Psoas muscle (tissue), 8 donors: ENCODE measurements at places on chromosomes 4 and X. TPM values are rescaled to one million over a fixed set of nuclear protein-coding genes. Genes with fewer than 3 reads are reported as not detected.

GRCh38 chrX:41333003-41333743 lies 789 bp upstream of the DDX3X start:
- peaks cover 10% of the 10 kb centered on the region for H3K36me3 ChIP-seq
- DNase-seq, result peak; percentile 93
- no peaks in the 10 kb centered on the region for H3K27me3 ChIP-seq
- peaks cover 18% of the 10 kb centered on the region for H3K4me1 ChIP-seq

DNA sequence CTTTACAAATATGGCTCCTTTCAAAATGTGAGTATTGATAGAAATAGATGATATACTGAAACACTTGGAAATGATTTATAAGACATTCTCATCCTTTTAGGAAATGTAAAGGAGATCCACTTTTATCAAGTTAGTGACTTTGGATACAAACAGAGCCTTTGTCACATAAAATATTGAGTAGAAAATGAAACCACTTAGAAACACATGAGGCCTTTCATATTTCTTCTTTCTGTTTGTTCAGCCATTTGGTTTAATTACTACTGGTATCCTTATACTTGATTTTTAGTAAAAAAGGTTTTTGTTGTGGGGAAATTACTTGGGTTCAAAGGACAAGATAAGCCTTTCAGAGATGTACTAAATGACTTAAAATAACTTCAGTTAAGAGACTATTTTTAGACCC lies 4.1 kb downstream of the STOX2 start:
- no peak overlapping the region for H3K27ac ChIP-seq
- no peaks in the 10 kb centered on the region for H3K36me3 ChIP-seq
- H3K4me1 ChIP-seq, result peaks cover 11% of the 10 kb centered on the region
- no peaks in the 10 kb centered on the region for H3K27me3 ChIP-seq
- no peak for DNase-seq
- H3K4me3 ChIP-seq, result no peak overlapping the region

GRCh38 chr4:175325230-175325629 lies 407.1 kb downstream of the ADAM29 start:
- no peaks in the 10 kb centered on the region for H3K27me3 ChIP-seq
- no peaks in the 10 kb centered on the region for H3K4me1 ChIP-seq
- H3K27ac ChIP-seq, result no peak overlapping the region
- no peak overlapping the region for H3K4me3 ChIP-seq
- H3K36me3 ChIP-seq, result no peaks in the 10 kb centered on the region

DNA sequence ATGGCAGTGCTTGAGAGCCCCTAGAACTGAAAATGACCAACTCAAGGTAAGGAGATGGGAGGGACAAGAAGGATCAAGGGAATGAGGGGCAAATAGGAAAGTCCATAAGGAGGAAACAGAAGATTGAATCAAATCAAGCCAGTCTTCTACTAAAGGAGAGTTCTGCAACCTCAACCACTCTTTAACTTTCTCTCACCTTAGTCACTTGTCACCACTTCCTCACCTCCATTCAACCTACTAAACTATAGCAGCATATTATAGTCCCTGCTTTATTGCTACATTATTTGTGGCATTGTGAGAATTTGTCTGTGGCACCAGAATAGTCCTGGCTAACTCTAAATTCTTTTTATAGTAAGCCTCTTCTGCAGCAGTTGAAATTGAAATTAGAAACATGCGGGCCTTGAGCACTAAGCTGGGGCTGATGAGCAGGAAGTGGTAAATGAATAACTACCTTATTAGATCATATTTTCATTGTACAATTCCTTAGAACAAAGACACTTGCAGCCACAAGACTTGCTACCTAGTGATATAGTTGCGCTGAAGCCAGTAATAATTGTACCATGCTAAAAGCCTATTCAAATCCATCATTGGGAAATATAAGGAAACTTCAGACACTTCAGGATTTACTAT lies 336.9 kb downstream of the ZNF674 start:
- DNase-seq, result no peak
- no peaks in the 10 kb centered on the region for H3K36me3 ChIP-seq
- H3K27me3 ChIP-seq, result peaks cover 5% of the 10 kb centered on the region
- H3K27ac ChIP-seq, result no peak overlapping the region

- DNase-seq, result no peak
- H3K27ac ChIP-seq, result no peak overlapping the region
- no peaks in the 10 kb centered on the region for H3K4me1 ChIP-seq
- no peaks in the 10 kb centered on the region for H3K36me3 ChIP-seq
- no peaks in the 10 kb centered on the region for H3K27me3 ChIP-seq
Observed at GRCh38 chr4:35771571-35771970, 472.7 kb downstream of the ARAP2 start.

GRCh38 chrX:102624105-102624504 lies 24.8 kb downstream of the ARMCX5 start:
- H3K27me3 ChIP-seq, result no peaks in the 10 kb centered on the region
- no peak overlapping the region for H3K27ac ChIP-seq
- DNase-seq, result no peak
- H3K4me1 ChIP-seq, result no peaks in the 10 kb centered on the region

GRCh38 chr4:117771647-117772337 lies 262.5 kb upstream of the NDST3 start:
- H3K4me3 ChIP-seq, result no peak overlapping the region
- DNase-seq, result no peak
- H3K36me3 ChIP-seq, result no peaks in the 10 kb centered on the region
- H3K27ac ChIP-seq, result no peak overlapping the region

- H3K4me1 ChIP-seq, result peaks cover 6% of the 10 kb centered on the region
- H3K4me3 ChIP-seq, result no peak overlapping the region
- no peaks in the 10 kb centered on the region for H3K36me3 ChIP-seq
- H3K27me3 ChIP-seq, result peaks cover 39% of the 10 kb centered on the region
Observed at GRCh38 chr4:182139491-182139890, 103.7 kb upstream of the TENM3 start.

DNA sequence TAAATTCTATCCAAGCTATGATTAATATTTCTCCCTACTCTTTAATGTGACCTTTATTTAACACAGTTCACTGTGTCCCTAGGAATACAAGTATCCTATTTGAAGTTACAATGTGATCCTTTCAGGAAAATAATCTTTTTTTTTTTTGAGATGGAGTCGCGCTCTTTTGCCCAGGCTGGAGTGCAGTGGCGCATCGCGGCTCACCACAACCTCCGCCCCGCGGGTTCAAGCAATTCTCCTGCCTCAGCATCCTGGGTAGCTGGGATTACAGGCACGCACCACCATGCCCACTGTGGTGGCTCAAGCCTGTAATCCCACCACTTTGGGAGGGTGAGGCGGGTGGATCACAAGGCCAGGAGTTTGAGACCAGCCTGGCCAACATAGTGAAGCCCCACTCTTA lies 21.9 kb downstream of the TBCK start:
- H3K4me1 ChIP-seq, result no peaks in the 10 kb centered on the region
- no peak overlapping the region for H3K27ac ChIP-seq
- no peak for DNase-seq
- peaks cover 46% of the 10 kb centered on the region for H3K36me3 ChIP-seq
- H3K4me3 ChIP-seq, result no peak overlapping the region

GRCh38 chr4:147836807-147837206 lies 104.9 kb downstream of the ARHGAP10 start:
- no peaks in the 10 kb centered on the region for H3K36me3 ChIP-seq
- no peak for DNase-seq
- peak overlapping the region; percentile 55 for H3K27ac ChIP-seq
- H3K27me3 ChIP-seq, result no peaks in the 10 kb centered on the region
- peaks cover 56% of the 10 kb centered on the region for H3K4me1 ChIP-seq

- no peaks in the 10 kb centered on the region for H3K4me1 ChIP-seq
- no peaks in the 10 kb centered on the region for H3K36me3 ChIP-seq
Observed at GRCh38 chr4:31204874-31205273, 484.7 kb downstream of the PCDH7 start.

GRCh38 chr4:100900134-100900533 lies 382.3 kb upstream of the EMCN start:
- no peaks in the 10 kb centered on the region for H3K4me1 ChIP-seq
- no peak overlapping the region for H3K27ac ChIP-seq
- no peaks in the 10 kb centered on the region for H3K27me3 ChIP-seq
- no peak overlapping the region for H3K4me3 ChIP-seq
- no peak for DNase-seq

Gene ODAPH
- total RNA-seq, result not detected

Gene UNC5C
- total RNA-seq, result 0.40 TPM

Gene PRRG1
- 19.2 TPM for total RNA-seq

Gene P2RY4
- total RNA-seq, result not detected
